Fibroblast of mammary gland (primary cell): ENCODE measurements at places on chromosomes 11 and 22.

DNA sequence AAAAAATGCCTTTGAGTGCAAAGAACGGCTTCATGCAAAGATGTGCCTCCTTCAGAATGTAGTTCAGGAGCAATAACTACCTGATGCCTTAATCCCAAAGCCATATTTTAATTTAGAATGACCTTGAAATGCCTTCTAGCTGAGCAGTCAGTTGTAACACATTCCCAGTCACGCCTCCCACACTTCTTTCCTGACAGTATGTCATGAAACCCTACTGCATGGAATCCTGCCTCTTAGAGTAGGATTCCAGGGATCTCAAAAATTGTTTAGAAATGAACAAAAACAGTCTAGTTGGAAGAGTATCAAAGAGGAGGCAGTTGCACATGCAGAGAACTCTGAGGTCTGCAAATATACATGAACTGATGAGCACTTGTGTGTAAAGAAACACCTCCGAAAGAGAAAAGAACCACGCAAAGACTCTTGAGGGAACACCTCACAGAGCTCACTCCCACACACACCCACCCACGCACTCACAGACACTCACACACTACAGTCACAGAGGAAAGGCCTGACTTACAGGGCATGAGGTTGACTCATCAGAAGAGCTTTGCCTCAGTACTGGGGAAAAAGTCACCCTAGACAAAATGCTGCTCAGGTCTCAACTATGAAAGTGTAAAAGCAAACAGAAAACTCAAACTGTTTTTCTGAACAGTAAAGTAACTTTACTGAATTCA is 77.4 kb downstream of the GGTLC2 start:
- peak; percentile 96 for DNase-seq

GRCh38 chr11:2752204-2752770 is 52.5 kb upstream of the KCNQ1OT1 start:
- no peak for DNase-seq

- peak; percentile 56 for DNase-seq
Measured at GRCh38 chr11:14012846-14013245, 50.3 kb downstream of the SPON1 start.

GRCh38 chr11:111450480-111451320 is 61.5 kb downstream of the BTG4 start:
- peak; percentile 26 for DNase-seq

DNA sequence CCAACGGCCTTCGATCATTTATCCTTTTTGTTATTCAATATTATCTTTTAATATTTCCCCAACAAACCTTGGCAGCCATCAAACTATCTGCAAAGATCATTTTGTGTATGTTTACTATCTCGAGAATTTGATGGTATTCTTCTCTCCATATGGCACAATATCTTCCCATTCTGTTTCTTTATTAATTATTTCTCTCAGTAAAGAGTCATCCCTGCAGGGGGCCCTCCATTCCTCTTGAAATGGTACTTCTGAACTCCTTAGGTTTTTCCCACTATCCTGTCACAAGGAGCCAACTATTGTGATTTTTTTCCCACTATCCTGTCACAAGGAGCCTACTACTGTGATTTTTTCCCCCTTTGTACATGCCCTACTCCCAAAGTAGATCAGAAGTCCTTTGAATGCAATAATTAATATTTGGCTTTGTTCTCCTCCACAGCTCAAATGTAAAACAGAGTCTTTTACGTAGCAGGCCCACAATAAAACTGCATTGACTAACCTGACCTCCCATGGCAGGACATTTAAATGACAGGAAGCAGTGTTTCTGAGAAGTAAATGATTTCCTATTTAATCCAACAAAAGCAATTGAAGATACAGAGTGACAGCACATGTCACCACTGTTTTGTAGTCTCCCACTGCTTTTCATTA is 43.3 kb downstream of the PDGFD start:
- no peak for DNase-seq

GRCh38 chr22:19875531-19876313 is 21.0 kb upstream of the GNB1L start:
- DNase-seq = no peak

- no peak for DNase-seq
Measured at GRCh38 chr22:49307870-49308269, 519.8 kb downstream of the BRD1 start.

DNA sequence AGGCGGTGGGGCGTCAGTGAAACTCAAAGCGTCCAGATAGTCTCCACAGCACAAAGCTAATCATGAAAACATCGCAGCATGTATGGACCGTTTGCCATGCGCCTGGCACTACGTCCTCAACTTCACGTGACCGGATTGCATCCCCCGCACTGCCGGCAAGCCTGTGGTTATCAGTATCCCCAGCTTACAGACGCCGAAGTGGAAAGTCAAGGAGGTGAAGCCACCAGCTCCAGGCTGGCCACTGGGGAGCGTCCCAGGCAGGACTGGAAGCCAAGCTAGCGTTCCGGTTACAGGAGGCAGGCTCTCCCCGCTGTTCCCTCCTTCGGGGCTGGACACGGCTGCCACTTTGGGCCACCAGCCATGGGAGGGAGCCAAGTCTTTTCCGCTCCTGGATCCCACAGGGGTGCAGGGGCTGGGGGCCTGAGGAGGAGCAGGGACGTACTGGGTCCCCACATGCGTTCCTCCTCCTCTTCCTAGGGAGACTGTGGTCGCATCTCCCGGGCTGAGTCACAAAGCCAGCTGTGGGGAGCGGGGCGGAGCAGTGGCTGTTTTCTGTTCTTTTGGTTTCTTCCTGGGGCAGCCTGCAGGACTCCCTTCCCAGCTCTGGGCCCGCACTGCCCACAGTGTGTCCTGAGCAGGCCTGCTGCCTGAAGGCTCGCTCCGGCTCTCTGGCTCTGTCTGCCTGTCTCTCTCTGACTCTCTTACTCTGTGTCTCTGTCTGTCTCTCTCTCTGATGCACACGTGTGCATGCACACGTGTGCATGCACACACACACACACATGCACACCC is 4.3 kb upstream of the OSBPL5 start:
- peak; percentile 75 for DNase-seq

DNA sequence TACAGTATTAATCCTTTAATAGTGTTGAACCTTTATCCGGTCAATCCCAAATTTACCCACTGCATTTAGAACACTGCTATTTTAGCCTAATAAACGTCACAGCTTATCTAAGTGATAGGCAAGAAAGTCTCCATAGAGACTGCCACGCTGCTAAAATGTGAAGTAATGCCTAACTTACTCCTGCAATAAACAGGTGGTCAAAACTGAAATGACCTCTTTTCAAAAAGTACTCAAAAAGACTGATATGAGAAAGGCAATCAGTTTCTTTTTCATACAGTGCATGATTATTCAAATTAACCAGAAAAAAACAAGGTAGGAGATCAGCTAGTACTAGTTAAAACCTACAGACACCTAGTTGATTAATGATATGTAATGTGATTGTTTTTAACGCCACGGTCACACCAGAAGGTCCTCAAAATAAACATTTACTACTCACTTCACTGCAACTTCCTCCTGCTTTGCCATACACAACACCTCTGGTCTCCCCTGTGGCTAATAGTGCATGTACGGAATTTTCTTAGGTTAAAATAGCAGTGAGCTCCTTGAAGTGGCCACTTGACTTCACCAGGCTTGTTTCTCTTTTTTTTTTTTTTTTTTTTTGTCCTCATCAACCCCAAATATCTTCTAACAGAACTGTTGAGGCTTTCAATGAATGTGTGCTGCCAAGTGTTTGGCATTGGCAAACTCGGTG is 8.8 kb downstream of the ATP5MG start:
- DNase-seq = no peak

DNA sequence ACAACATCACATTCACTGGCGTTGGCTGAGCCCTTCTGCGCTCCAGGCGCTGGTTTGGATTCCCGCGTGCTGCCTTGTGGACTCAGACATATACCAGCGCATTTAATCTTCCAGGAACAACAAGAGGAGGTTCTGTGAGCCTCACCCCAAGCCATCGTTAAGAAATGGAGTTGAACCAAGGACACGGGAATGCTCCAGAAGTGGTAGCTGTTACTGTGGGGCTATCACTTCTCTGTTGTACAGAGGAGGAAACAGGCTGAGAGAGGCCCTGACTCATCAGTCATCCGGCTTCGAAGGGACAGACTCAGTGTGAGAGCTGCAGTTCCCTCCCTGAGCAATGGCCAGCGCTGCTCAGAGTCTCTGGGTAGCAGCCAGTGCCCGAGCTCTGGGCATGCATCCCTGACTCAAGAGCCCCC is 291.3 kb downstream of the TBC1D22A start:
- peak; percentile 21 for DNase-seq

GRCh38 chr22:26127556-26127955 is 41.7 kb upstream of the SEZ6L start:
- DNase-seq = no peak

GRCh38 chr11:121648306-121648705 is 195.5 kb upstream of the SORL1-AS1 start:
- DNase-seq = no peak

GRCh38 chr11:75349521-75350116 is 1.8 kb downstream of the ARRB1 start:
- DNase-seq = no peak

DNA sequence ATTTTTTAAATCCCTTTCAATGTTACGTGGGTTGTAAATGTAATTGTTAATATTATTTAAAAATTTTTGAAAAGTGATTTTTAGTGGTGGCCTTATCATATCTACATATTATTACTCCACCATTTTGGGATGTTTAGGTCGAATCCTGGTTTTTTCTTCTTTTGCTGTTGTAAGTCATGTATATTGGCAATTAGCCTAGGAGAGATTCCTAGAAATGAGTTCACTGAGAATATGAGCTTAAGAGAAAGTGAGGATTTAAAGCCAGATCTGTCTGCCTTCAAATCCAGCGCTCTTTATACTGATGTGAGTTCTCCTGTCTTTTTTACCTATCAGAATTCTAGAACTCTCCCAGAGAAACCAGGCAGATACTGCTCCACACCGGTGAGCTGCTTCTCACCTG is 56.1 kb downstream of the PTPRJ start:
- DNase-seq = peak; percentile 67

GRCh38 chr11:14140991-14141390 is 178.5 kb downstream of the SPON1 start:
- no peak for DNase-seq

DNA sequence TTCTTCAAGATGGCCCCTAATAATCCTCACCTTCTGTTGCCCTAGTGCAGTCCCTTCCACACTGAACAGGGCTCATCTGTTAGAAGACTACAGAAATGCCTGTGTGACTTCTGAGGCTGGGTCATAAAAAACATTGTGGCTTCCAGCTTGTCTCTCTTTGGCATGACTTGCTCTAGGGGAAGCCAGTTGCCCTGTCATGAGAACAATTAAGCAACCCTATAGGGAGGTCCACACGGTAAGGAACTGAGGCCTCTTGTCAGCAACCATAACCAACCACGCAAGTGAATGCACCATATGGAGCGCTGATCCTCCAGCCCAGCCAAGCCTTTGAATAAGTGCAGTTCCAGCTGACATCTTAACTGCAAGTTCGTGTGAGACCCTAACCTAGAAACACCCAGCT is 2.6 kb downstream of the LIPT2 start:
- no peak for DNase-seq

DNA sequence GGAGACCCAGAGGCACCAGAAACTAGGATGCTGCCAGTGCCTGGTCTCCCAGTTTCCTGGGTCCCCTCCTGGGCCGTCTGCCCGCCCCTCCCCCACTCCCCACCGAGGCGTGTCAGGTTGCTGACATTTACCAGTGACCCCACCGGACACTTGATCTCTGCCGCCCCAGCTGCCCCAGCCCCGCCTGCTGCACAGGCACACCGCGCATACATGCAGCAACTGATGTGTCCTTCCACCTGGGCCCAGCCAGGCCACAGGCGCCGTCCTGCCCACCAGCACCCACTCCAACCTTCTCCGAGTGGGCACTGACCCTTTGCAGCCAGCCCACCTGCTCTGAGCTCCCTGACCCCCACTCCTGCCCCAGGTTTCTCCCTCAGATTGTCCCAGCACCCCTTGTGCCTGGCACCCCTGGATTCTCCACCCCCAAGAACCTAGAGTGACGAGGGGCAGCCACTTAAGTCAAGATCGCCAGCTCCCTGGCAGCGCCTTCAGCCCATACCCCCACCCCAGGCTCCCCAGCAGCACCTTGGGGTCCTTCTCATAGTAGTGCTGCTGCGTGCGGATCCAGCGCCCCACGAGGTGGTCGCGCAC is 548 bp downstream of the PYGM start:
- no peak for DNase-seq

GRCh38 chr11:61488651-61489291 is 19.8 kb upstream of the LRRC10B start:
- peak; percentile 30 for DNase-seq

GRCh38 chr11:93320230-93320629 is 10.3 kb upstream of the DEUP1 start:
- no peak for DNase-seq

GRCh38 chr11:91804042-91804441 is 420.6 kb upstream of the FAT3 start:
- no peak for DNase-seq

DNA sequence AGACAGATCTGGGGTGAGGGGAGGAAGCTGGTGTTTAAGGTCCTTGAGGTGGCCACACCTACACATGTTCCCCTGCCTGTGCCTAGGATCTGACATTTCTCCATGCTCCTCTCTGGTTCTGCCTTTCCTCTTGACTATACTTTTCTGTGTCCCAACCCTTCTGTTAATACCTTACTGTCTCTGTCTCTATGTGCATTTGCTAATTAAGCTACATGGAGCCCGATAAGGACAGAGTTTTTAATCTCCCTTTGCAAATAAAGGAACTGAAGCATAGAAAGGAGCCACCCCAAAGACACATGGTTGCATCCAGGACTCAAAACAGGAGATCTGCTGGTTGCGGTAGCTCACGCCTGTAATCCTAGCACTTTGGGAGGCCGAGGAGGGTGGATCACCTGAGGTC is 33.1 kb upstream of the CDON start:
- no peak for DNase-seq

- DNase-seq = no peak
Measured at GRCh38 chr11:83284501-83285150, 1.5 kb downstream of the CCDC90B start.

GRCh38 chr11:10350334-10350733 is 45.5 kb downstream of the ADM start:
- DNase-seq = peak; percentile 78
